ENCODE measurements at places on chromosomes 6 and 20.

- DNase-seq, result no peak
These were observed 4.7 kb downstream of the MAPK14 start for GRCh38 chr6:36032261-36032660.

GRCh38 chr6:25413207-25413905 lies 134.2 kb downstream of the CARMIL1 start:
- DNase-seq, result no peak

- DNase-seq, result no peak
These were observed 33.9 kb downstream of the KCNK17 start for GRCh38 chr6:39280247-39280731.

DNA sequence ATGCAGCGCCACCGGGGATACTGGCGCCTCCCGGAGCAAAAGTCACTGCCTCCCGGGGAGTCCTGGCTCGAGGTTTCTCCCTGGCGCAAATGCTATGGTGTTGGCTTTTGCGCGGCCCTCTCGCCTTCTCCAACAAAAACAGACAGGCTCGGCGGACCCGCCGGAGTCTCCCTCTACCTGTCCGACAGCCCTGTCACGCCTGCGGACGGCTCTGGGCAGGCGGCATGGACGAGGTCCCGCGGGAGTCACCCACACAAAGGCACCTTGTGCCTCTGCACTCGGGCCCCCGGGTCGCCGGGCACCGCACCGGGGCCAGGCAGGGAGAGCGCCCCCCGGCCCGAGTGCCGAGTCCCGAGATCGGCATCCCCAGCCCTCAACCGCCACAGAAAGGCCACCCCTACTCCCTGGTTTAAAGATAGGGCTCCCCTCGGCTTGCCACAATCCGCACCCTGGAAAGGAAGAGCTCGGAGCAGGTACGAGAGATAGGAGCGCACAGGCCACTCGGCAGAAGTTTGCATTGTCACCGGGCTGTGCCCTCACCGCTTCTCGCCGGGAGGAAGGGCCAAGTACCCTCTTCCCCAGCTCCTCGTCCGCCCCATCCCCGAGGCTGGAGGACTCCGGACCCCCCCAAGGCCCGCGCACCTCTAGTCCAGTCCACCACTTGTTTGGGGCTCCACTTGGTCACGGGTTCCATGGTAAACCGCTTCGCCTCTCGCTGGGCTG lies 903 bp downstream of the CNKSR3 start:
- DNase-seq, result no peak

DNA sequence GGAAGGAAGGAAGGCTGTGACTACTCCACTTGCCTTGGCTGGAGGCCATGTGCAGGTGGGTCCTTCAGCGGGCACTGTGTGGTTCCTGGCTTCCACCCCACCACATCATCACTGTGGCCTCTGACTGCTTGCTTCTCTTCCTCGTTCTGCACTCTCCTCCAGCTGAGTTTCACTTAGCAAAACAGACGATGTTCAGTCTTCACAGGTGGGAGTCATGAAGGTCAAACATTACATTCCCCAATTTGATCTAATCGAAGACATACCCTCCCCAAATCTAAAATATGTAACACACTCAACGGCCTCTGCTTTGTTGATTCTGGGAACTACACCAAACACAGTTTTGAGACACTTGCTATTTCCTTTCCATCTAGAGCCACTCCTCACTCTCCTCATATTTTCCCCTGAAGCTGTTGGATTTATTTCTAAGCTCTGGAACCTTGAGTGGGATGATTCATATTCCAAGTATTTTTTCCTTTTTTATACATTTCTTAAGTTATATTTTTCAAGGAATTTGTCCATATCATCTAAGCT lies 132.5 kb upstream of the FOXA2 start:
- no peak for DNase-seq

GRCh38 chr6:142671791-142672190 lies 273.2 kb downstream of the HIVEP2 start:
- no peak for DNase-seq

GRCh38 chr6:79559706-79560105 lies 22.5 kb upstream of the LCA5 start:
- DNase-seq, result no peak

DNA sequence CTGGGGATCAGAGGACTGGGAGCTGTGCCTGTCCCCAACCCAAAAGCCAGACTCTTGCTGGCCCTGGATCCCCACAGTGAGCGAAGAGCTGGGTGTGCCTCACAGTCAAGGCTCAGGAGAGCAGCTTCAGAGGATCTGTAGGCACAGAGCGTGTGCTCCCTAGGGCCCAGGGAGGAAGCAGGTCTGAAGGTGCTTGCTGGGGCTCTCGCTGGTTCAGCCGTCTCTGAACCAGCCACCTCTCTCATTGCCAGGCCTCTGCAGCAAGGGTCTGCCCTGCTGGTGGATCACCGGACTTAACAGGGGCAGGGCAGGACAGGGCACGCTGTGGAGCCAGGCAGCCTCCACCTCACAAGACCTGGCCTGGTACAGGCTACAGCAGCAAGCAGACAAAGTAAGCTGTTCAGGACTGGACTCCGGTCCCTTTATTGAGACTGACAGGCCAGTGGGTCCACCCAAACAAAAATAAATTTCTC lies 13.8 kb downstream of the PCIF1 start:
- DNase-seq, result no peak

- DNase-seq, result no peak
These were observed 391.2 kb upstream of the MAP3K7 start for GRCh38 chr6:90978046-90978445.

GRCh38 chr6:1858196-1858595 lies 248.5 kb downstream of the FOXC1 start:
- no peak for DNase-seq
